ENCODE measurements at places on chromosomes 1 and 21.

- peak; percentile 88 for DNase-seq
Measured at GRCh38 chr1:27571439-27572018, 32.4 kb downstream of the AHDC1 start.

- peak; percentile 64 for DNase-seq
Measured at GRCh38 chr1:180925471-180926051, 12.9 kb downstream of the KIAA1614 start.

DNA sequence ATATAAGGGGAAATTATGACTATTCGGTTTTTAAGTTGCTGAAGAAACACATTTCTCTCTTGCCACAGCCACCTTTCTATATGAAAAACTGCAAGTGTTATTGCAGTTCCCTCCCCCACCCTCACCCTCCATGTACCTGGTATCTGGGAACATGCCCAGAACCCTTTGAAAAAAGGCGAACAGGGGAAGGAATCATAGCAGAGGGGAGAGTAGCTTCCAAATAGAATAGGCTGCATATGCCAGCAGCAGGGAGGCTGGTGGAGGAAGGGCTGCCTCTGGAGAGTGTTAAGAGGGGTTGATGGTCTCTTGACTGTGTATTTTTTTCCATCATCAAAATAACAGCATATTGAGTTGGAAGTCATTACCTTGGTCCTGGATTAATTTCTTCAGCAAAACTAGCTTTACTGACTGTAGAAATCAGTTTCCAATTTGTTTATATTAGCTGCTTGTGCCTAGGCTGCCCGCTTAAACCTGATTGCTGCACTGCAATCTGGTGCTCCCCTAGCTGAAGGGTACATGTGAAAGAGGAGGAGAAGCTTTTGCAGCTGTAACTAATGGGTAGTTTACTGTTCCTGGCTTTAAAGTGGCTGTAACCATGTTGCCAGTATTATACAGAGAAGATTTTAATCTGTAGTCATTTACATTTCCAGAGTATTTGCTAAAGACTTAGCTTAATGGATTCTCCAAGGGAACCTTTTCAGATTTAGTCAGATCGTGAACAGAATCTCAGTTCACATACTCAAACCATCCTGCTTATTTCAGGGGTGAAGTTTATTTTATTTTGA lies 22.7 kb downstream of the AHCYL1 start:
- no peak for DNase-seq

DNA sequence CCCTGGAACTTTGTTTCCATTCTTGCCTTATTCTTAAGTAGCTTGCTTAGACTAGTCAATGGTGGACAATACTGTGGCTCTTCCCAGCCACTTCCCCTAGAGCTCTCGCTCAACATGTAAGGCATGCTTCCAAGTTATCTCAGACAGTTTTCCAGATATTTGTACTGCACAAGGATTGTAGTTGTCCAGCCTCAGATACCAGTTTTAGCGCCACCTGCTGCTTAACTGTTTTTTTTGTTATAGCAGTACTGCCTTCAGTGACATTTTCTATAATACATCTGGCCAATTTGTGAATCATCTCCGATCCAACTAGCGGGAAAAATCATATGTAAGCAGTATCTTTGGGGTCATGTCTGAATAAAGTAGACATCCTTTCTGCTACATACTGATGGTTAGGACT lies 346.7 kb upstream of the ADGRL4 start:
- DNase-seq = peak; percentile 40

- DNase-seq = no peak
Measured at GRCh38 chr1:34792868-34793727, at the start of gene GJA4. TSS of gene GJA4 (plus strand) at chr1:34792999. CDS start at chr1:34794214, 1,215 bp downstream.

DNA sequence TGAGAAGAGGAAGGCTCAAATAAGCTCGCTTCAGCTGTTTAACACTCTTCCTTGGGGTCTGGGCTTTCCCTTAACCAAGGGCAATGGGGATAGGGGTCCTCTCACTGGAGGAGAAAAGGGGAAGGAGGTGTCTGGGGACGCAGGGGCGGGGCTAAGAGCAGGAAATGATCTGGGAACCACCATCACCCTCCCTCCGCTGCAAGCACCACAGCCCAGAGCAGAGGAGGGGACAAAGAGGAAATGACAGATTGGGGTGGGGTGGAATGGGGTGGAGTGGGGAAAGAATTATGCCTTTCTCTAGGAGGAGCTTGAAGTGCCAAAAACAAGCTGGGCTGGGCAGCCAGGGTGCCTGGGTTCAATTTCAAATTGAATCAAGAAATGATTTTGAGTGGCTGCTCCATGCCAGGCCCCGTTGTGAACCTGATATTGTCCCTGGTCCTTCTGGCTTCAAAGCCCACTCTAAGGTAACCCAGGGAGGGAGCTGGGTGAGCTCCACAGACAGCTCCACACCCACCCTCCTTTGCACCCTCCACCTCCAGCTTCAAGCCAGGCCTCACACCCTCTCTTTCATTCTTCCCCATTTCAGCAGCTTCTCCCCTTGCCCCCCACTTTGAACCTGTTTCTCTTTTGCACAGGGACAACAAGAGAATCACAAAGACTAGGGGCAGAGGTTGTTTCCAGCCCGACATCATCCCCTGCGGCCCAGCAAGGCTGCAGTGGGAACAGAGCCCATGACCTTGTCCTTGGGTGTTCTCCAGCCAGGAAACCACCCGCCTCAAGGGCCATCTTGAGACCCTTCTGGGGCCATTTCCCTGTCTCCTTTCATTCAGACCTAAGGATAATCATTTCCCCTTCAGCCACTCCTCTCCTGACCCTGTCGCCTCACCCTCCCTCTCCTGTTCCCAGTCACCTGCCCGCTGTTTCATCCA lies 1.1 kb downstream of the ARHGAP30 start:
- DNase-seq = peak; percentile 71

DNA sequence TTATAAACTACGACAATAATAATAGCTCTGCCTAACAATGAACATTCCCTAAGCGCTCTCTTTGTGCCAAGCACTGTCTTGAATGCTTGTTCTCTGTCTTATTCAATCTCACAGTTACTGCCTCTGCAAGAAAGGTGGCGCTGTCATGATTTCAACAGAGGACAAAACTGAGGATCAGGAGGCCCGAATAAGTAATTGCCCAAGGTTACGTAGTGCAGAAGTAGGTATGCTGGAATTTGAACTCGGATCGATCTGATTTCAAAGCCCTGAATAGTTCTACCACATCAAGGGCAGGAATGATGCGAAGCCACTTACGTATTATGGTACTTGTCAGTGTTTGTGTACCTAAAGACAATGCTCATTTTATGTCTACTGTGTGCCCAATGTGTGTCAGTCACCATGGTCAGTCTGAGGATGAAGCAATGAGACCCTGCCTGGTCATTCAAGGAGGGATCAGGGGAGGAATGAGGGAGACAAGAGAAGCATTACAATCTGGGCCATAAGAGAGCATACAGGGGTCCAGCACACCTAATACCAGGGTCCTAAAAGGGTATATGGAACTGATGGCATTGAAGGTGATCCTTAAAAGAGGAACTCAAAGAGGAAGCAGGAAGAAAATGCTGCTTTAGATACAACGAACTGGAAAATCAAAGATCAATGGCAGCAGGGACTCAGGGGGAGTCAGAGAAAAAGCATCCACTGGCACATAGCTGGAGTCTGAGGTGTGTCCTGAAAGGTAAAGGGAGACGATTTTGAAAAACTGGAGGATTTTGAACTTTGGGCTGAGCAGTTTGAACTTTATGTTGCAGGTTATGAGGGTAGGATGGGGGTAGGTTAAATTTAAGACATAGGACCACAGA lies 389.2 kb downstream of the PLPP3 start:
- DNase-seq = peak; percentile 28

DNA sequence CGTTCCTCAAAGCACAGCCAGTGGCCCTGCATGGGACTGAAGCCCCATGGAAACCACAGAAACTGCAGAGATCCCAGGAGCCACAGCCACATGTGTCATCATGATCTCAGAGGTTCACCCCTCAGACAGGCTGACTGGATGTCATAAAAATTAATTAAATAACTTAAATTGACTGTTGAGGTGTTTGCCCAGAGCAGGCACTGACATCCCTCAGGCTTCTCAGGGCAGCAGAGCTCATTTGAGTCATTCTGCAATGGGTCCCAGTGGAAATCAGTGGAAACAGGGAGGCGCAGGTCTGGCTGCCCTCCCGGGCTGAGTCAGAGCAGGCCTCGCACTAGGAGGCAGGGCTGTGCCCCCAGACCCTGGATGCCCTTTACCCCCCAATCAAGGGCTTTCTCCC lies 135.1 kb downstream of the CDC7 start:
- DNase-seq = no peak

- DNase-seq = no peak
Measured at GRCh38 chr1:152645146-152645545, 18.0 kb upstream of the LCE2D start.
